ENCODE measurements at places on chromosomes 3 and 15.

- DNase-seq, result no peak
These were observed 12.5 kb downstream of the ZPLD1 start for GRCh38 chr3:102447272-102447671.

- no peak for DNase-seq
These were observed 136.8 kb upstream of the PLXNA1 start for GRCh38 chr3:126845920-126846715.

DNA sequence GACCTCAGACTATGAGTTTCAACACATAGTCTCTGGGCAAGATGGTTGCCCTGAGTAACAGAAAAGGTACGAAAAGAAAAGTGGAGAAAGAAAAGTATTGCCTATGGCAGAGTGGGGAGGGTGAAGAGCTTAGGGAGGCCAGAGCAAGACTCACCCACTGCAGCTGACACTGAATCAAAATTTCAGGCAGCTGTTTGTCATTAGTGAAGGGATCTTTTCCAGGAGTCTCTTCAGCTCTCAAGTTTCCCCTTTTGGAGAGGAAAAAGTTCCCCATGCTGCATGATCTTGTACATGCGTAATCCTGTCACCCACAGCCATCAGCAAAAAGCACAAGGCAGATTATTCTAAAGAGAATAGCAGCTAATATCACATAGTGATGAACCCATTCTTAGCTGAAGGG lies 616.9 kb upstream of the GBE1 start:
- no peak for DNase-seq

GRCh38 chr3:65761446-65762234 lies 277.1 kb downstream of the MAGI1 start:
- DNase-seq, result no peak

- DNase-seq, result no peak
These were observed 103.9 kb downstream of the LRIG1 start for GRCh38 chr3:66396888-66397287.

GRCh38 chr3:127684871-127685707 lies 12.3 kb downstream of the ABTB1 start:
- DNase-seq, result no peak

- DNase-seq, result no peak
These were observed 122.5 kb downstream of the IGSF11 start for GRCh38 chr3:118912188-118912587.

- no peak for DNase-seq
These were observed 83.7 kb downstream of the ETV5 start for GRCh38 chr3:186025161-186025560.

DNA sequence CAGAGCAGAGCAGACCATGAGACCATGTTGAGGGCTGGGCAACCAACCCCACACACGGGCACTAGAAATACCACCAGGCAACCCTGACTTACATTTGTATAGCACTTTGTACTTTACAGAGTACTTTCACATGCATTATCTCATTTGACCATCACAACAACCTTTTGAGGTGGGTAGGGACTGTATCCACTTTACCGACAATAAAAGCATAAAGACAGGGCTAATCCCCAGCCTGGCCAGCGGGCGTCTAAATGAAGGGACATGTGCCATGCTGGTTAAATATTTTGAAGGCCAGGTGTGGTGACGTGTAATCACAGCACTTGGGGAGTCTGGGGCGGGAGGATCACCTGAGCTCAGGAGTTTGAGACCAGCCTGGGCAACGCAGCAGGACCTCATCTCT lies 23.6 kb downstream of the RASGRP1 start:
- DNase-seq, result no peak

DNA sequence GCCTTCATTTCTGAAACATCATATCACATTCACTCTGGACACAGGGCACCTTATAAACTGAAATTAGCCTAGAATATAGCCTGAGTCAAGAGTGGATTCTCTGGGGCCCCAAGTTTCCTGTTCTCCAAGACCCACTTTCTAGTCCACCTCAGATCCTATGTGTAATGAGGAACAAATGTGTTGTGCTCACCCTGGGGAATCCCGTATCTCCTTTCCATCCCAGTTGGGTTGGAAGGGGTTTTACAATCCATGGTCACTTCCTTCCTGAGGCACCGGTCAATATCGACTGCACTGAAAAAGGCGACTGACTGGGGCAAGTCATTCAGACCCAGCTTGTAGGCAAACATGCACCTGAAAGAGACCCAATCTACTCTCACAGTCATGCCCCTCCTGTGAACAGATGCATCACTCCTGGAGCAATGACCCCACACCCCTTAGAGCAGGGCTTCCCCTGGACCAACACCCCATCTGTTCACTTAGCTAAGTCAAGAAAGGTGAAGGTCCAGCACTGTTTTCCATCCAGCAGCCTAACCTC lies 17.4 kb downstream of the POLG start:
- no peak for DNase-seq

- DNase-seq, result no peak
These were observed 290.2 kb upstream of the RORA start for GRCh38 chr15:61519296-61519695.

DNA sequence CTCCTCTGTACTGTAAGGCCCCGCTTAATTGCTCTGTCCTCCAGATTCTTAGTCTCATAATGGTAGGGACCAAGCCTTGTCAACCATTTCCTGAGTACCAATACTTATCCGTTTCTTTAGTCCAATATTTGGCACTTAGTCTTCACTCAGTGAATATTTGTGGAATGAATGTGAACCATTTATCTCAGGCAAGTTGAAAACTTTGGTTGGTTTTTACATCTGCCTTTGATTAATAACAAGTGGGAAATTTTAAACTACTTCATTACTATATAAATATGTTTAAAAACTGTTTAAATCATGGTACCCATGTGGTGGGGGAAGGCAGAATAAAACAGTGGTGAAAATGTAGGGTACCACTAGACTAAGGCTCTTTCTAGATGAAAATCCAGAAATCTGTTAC lies 15.2 kb downstream of the CA12 start:
- no peak for DNase-seq

DNA sequence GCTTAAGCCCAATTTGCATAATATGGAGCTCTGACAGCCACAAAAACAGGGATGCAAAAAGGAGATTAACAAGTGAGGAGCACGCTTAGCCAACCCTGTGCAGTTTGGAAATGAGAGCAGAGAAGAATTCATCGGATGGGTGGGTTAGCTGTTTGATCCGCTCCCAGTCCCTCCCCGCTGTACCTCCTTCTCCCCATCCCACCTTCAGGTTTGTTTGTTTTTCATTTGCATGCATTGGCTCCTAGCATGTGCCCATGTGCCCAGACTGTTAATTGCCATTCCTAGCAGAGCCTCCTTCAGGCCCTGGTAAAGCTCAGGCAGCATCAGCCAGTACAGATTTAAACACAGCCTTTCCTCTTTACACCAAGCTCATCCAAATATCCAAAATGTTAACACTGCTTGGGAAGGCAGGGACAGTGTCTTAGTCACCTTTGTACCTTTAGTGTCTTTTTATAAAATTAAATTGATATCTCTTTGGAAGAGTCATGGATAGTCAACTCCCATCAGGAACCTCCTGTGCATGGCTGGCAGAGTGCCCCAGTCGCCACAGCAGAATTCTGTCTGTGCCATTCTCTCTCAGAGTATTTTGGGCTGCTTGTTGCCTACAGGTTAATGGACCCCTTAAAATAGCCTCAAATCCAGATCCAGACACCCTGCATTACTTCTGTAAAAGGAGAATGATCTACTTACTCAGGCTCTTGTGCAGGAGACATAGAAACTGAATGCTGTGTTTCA lies 244.2 kb downstream of the LSAMP start:
- no peak for DNase-seq

DNA sequence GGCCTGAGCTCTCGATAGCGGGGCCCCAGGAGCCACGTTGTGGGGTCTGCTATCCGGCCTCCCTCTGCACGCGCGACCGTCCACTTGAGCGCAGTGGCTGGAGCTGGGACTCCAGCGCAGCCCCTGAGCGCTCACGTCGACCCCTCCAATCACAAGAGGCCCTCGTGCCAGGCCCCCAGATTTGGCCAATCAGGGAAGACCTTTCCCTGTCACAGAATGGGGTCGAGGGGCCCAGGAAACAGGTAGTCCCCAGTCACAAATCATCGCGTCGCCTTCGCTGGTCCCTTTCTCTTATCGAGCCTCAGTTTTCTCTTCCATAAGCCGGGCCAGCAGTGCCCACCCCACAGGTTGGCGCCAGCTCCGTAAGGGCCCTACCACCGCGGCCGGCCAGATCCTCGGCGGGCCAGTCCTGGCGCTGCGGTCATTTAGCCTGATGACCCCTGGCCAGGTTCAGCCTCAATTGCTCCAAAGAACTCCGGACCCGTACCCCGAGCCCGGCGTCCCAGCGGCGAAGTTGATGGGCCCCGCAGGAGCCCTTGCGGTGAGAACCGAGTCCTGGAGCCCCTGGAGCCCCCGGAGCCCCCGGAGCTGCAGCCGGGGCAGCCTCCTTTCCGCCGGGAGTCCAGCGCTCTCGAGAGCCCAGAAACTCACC lies 435 bp downstream of the ALDH1L1 start:
- no peak for DNase-seq

DNA sequence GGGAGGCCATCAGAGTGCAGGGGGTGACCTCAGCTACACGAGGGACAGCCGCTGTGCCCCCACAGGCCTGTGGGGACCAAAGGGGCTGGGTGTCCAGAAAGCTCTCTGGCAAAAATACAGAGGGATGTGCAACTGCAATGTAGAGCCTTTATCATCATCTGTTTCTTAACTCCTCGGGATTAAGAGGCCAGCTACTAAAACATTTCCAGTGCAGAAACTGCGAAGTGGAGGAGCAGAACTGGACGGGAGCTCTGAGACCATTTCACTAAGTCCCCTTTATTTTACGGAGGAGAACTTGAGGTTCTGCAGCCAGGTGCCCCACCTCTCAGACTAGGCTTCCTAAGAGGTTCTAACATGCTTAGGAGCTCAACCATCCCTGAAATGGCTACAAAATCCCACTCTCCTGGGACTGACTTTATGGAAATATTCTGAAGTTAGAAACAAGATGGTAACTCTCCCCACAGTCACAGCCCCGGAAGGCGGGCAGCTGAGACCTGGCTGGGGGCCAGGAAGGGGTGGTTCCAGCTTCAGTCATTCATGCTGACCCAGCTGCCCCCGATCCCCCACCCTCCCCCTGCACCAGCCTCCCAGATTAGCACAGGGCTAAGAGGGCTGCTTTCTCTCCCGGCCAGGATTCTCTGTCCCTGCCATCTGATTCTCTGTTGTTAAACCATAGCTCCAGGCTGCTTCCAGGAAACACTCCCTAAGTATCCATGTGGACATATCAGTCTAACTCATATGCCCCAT lies 40.3 kb downstream of the UMPS start:
- DNase-seq, result no peak

DNA sequence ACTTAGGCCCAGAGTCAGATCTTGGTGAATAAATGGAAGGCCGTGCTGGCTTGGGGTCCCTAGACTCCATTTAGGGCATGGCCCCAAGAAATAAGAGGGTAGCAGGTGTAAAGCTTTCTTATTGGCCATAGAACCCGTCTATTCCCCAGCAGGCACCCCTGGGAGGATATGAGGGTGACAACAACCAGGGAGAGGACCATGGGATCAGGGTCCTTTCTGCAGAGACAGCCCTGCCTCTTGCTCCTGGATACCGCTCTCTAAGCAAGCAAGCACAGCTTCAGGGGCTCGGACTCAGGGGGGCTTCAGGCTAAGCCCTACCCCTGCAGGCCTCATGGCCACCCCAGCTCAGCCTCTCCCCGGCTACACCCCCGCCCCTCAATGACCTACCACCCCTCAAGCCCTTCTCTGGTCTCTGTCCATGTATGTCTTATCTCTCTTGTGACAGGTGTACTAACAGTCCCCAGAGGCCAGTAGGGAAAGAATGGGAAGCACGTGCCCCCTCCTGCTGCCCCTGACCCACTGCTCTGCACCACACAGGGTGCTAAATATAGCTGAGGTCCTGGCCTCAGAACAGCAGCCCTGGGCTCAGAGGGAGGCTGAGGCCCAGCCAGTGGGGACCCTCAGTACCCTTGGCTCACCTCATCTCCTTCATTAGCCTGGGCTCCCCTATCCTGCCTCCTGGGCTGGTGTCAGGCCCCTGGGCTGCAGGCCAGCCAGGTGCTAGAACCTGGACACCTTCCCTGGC lies 1.9 kb downstream of the XIRP1 start:
- no peak for DNase-seq

DNA sequence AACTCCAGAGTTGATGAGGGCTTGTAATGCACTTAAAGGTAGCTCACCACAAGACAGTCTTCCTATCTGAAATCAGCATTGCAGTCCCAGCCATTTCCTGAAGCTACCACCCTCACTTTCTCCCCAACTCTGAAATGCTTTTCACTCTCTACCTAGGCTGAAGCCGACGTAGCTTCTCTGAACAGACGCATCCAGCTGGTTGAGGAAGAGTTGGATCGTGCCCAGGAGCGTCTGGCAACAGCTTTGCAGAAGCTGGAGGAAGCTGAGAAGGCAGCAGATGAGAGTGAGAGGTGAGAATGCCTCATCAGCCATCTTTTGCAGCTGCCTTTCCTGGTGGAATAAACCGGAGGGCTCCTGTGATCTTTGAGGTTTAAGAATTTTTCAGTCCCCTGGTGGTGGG lies 14.3 kb downstream of the TPM1 start:
- DNase-seq, result no peak

DNA sequence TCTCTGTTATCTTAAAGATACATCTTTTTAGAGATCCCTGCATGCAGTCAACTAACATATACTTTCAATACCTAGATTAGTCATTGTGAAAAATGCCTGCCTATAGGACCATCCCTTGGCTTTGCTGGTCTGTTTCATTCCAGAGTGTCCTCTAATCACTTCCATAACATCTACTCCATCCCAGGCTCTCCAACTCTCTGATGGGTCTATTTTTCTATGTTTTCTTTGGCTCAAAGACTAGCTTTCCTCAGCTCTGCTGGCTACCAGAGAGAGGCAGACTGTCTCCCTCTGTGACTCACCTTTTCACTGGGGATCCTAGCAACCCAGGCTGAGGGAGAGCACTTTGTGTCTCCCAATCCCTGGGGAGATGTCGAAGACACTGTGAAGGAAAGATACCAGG lies 547.7 kb upstream of the MCTP2 start:
- no peak for DNase-seq

- DNase-seq, result no peak
These were observed 51.6 kb upstream of the C15orf39 start for GRCh38 chr15:75149867-75150709.

GRCh38 chr3:121660356-121661171 lies at the start of gene HCLS1:
Gene HCLS1 (minus strand): TSS chr3:121660903. CDS start chr3:121658347, 2,556 bp downstream.
- DNase-seq, result no peak

DNA sequence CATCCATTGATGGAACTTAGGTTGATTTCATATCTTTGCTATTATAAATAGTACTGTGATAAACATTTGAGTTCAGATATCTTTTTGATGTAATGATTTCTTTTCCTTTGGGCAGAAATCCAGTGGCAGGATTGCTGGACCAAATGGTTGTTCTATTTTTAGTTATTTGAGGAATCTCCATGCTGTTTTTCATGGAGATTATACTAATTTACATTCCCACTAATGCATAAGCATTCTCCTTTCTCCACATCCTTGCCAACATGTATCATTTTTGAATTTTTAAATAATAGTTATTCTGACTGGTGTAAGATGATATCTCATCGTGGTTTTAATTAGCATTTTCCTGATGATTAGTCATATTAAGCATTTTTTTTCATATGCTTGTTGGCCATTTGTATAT lies 144.0 kb upstream of the SUCLG2 start:
- DNase-seq, result no peak

GRCh38 chr3:189766416-189766815 lies 135.2 kb downstream of the TP63 start:
- no peak for DNase-seq

- DNase-seq, result no peak
These were observed 924.4 kb downstream of the IGSF11 start for GRCh38 chr3:118110211-118110610.
